Ammon's horn (tissue), 1 donor: ENCODE measurements at places on chromosomes 11 and 22.

- peak; percentile 52 for DNase-seq
Observed at GRCh38 chr22:31333641-31334040, 12.5 kb downstream of the PATZ1 start.

DNA sequence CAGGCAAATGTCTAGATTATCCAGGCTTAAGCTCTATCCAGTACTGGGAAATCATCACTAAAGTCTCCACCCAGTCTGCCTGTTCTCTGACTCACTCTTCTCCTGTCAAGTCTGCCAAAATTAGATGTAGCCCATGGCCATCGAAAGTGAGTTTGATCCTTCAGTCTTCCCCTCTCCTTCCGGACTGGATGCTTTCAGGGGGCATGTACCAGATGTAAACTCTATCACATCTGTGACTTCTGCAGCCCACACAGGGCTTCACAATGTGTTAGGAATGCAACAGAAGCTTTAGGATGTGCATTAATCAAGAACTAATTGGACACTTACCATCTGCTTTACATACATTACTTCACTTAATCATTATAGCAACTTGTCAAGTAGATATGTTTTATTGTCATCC is 12.3 kb downstream of the ME3 start:
- DNase-seq: no peak

- DNase-seq: peak; percentile 56
Observed at GRCh38 chr11:17208257-17208999, 642 bp upstream of the PIK3C2A start.

GRCh38 chr11:47592970-47593369 is 1.2 kb downstream of the C1QTNF4 start:
- no peak for DNase-seq

DNA sequence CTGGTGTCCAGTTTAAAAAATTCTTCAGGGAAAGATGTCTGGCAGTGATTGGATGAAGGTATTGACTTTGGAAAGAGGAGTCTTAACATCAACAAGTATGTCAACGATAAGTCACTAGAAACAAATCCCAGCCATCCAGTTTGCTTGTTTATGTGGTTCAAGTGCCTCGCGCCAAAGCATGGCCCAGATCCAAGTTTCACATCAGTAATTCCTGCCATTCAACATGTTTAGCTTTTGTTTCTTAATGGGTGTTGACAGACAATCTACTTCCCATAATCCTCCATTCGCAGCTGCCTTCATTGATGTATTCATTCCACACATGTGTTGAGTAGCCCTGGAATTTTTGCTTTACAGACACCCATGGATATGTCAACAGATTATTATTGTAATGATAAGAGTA is 77.8 kb downstream of the UBASH3B start:
- peak; percentile 73 for DNase-seq

DNA sequence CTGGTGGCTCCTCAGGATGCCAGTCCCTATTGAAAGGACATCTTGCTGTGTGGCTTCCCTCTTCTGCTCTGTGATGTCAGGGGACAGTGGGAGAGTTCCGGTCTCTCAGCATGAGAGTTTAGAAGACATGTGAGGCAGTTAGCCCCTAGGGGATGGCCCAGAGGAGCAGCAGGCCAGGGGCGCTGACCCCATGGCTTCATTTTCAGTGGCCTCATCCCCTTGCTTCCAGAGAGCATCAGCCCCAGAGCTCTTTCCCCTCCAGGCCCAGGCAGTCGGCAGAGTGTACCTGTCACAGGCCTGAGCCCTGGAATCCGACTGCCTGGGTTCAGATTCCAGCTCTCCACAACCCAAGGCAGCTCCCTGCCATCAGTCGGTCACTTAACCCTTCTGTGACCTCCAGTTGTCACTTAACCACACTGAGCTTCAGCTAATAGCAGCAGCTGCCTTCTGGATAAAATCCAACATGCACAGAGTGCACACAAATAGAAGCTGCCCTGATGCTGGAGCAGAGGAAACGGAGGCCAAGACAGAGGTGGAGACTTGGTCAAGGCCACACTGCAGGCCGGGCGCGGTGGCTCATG is 14.1 kb upstream of the LRRC10B start:
- DNase-seq: no peak

DNA sequence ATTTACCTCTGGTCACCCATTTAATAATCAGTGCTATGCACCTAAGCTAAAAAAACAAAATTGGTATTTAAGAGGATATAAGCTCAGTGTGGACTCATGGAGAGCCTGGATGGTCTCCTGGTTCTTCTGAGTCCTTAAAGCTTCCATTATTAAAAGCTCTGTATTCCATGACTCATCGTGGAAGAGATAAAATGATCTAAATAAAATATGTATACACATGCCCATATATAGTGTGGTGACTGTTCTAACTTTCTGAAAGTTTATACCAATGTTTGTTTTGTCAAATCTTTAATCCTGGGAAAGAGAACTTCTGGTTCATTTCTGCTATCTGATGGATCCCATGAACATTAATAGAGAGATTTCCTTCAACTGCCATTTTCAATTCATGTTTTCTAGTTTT is 375.9 kb downstream of the GUCY1A2 start:
- no peak for DNase-seq
